ENCODE measurements at places on chromosomes 7 and 10.

DNA sequence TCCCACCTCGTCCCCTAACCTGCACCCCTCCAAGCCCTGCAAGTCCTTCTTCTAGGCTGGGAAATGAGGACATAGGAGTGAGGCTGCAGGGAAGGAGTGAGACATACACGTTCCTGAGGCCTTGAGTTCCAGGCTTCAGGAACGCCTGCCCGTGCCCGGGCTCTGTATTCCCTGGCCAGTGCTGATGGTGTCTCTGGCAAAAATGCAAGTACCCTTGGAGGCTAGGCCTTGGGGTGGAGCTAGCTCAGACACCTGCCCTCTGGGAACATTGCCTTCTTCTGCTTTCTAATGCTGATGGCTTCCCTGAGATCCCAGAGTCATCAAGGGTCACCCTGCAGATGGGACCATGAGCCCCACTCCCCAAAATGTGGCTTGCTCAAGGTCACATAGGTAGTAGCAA, 76.0 kb downstream of the GRK5 start:
- DNase-seq, result no peak

GRCh38 chr7:80175744-80176143, 41.1 kb downstream of the GNAI1 start:
- DNase-seq, result no peak

DNA sequence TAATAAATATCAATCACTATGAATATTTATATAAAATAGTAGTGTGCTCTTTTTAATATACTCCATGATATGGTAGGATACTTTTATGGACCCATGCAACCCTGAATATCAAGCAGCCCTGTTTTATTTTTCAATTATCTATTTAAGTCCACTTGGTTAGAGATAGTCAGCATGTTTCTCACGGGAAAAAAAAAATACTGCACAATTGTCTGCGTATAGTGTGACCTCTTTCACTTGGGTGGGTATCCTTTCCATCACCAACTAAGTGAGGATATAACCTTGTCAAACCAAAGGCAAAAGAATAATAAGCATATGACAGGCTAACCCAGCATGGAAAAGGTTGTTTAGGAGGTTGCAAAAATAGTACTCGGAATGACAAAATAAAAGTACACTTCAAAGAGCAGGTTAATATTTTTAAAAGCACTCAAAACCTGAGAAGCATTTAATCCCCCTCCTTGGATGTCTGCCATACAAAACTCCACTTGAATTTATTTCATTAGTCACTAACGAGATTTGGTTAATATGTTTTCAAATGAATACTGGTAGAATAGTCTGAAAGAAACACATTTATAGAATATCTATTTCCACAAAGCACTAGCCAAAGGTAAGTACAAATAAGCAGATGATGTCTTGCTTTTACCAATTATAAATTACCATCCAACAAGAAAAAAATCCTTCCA, 76.5 kb downstream of the IMMP2L start:
- no peak for DNase-seq

DNA sequence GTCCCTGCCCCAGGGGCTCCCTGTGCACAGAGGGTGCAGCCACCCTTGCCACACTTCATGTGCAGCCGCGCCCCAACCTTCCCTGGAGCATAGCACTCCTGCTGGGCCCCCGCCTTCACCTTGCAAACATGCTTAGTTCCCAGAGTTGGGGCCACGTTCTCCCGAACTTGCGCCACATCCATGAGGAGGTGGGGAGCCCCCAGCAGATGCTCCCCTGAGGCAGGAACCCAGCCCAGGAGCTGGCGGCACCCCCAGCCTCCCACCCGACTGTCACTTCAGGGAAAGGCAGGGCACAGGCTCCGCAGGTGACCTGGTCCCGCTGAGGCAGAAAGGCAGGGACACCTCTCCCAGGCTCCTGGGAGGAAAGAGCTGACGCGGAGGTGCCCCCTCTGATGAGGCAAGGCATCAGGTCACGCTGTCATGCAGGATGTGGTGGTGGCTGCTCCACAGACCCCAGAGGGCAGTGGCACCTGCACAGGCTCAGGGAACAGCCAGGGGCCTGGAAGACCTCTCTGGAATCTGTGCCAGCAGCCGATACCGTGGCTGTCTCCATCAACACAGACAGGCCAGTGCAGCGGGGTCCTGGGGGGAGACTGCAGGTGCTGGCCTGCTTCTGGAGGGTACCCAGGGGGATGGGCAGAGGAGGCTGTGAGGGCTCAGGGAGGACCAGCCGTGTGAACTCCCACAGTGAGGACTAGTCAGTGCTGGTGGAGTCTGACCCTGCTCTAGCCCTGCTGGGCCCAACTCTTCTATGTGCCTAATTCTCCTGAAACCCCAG, 221.3 kb downstream of the MAD1L1 start:
- peak; percentile 7 for DNase-seq

GRCh38 chr10:78148216-78148960, 114.7 kb downstream of the RPS24 start:
- no peak for DNase-seq

DNA sequence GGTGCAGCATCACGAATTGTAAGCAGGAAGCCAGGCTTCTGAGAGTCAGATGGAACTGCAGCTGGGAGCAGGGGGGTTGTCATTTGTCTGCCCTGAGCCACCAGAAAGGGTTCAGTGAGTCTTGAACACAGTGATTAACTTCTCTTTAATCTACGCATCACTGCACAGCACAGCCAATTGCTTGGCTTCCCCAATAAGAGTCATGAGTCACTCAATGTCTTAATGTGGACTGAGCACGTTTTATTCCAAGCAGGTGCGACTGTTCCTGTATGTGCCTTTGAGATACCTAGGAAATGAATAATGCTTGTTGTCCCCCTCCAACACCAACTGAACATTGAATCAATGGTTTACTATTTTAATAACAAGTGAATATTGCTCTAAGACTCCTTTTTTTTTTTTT, 26.0 kb upstream of the PLEKHA1 start:
- DNase-seq, result no peak

DNA sequence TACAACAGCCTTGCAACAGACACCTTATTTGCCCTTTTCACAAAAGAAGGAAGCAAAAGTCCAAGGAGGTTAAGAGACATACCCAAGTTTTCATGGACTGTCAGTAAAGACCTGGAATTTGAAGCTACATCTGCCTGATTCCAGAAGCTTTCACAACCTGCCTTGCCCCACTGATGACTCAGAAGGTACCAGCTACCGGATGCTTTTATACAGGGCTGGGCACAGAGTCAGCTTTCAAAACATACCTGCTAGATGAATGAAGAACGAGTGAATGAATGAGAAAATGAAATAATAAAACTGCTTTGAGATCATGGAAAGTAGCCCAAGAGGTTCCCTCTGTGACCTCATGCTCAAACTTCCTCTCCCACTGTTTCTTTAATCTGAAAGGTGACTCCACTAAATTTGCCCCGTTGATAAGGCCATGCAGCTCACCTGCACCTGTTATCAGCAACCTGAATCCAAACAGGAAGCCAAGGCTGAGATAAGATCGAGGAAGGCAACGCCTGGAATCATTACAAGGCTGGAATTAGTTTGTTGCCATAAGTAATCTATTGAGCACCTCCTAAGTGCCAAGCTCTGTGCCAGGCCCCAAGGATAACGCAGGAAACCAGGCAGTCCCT, 151.5 kb downstream of the WDR11 start:
- no peak for DNase-seq

GRCh38 chr7:91165006-91165845, 99.0 kb upstream of the FZD1 start:
- no peak for DNase-seq

DNA sequence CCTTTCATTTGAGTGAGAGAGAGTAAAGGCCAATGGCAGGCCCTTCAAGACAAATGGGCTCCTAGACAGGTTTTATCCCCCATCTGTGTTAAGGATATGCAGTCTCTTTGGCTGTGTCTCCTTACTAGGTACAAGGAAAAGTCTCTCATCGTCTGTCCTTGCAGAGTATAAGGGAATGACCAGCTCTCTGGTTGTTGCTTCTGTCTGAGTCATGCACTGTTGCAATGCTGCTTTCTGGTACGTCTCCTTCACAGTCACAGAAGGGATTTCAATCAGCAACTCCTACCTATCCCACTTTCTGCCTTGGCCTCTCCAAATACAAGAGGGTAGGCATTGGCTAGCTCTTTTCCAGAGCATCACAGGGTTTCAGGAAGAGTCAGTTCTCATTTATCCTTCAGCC, 48.1 kb downstream of the CTTNBP2 start:
- DNase-seq, result no peak

DNA sequence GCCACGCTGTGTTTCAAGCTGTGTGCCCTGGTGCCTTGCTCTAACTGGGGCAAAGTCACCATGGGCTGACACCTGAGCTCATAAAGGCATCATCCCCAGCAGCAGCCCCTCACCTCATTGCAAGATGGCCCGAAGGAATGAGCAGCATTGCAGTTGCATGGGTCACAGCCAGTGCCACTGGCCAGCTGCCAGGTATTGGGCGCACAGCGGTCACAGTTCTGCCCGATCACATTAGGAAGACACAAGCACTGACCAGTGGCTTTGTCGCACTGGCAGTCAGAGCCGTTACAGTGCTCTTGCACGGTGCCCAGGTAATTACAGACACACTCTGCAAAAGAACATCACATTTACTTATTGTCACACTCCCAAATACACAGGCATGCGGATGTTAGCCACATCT, 51.1 kb downstream of the LAMB1 start:
- no peak for DNase-seq

GRCh38 chr7:114922652-114923402, 933 bp downstream of the MDFIC start:
- peak; percentile 29 for DNase-seq

GRCh38 chr7:148155826-148156225, 434.7 kb upstream of the C7orf33 start:
- no peak for DNase-seq

GRCh38 chr7:114997487-114998404, 75.9 kb downstream of the MDFIC start:
- no peak for DNase-seq

- DNase-seq, result no peak
Observed at GRCh38 chr10:59087486-59087885, 89.0 kb upstream of the PHYHIPL start.

DNA sequence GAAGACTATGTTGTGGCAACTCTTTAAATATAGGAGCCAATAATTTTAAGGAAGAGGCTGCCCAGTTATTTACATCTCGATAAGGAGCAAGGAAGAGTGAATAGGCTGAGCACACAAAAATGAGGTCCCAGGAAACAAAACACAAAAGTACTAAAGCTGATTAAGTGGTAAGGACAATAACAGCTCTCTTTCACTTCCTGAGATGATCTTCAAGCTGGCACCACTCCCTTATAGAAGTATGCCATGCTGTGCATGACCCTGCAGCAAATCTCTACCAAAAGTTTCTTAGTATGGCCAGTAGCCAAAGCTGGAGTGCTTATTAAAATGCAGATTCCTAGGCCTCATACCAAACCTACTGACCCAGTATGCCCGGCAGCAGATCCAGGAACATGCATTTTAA, 39.7 kb downstream of the CADPS2 start:
- no peak for DNase-seq

GRCh38 chr10:98417973-98418664, 3.1 kb upstream of the PYROXD2 start:
- no peak for DNase-seq

DNA sequence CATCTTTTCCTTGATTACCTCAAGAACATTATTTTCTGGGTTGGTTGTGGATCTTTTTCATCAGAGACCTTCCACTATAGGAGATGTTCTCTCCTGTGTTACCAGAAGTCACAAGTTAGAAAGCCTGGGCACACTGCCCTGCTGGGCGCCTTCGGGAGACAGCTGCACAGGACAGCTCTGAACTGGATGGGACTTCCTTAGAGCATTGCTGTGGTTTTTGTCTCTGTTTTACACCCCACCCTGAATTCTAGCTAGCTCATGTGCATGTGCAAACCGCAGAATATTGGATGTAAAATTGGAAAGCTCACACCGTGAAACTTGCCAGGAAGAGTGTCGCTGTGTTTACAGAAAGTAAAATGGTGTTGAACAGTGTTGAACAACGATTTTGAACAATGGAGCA, 54.4 kb upstream of the SEC61G start:
- DNase-seq, result no peak

GRCh38 chr10:44205067-44205466, 179.8 kb downstream of the CXCL12 start:
- no peak for DNase-seq

DNA sequence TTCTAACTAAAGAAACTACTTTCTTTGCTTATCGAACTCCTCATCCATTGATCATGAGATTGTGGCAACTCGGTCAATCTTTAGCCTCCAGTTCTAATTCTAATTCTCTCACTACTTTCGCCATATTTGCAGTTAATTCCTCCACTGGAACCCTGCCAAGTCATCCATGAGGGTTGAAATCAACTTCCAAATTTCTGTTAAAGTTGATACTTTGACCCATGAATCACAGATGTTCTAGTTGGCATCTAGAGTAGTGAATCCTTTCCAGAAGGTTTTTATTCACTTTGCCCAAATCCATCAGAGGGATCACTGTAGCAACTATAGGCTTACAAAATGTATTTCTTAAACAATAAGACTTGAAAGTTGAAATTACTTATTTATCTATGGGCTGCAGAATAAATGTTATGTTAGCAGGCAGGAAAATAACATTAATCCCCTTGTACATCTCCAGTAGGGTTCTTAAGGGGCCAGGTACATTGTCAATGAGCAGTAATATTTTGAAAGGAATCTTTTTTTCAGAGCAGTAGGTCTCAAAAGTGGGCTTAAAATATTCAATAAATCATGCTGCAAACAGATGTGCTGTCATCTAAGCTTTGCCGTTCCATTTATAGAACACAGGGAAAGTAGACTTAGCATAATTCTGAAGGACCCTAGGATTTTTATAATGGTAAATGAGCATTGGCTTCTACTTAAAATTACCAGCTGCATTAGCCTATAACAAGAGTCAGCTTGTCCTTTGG, 39.4 kb downstream of the CCDC71L start:
- no peak for DNase-seq
